HS-27A (cell line): ENCODE measurements at places on chromosomes 1 and 21.
A peak's percentile ranks its signal among the peaks of the same experiment; 100 is the strongest.

DNA sequence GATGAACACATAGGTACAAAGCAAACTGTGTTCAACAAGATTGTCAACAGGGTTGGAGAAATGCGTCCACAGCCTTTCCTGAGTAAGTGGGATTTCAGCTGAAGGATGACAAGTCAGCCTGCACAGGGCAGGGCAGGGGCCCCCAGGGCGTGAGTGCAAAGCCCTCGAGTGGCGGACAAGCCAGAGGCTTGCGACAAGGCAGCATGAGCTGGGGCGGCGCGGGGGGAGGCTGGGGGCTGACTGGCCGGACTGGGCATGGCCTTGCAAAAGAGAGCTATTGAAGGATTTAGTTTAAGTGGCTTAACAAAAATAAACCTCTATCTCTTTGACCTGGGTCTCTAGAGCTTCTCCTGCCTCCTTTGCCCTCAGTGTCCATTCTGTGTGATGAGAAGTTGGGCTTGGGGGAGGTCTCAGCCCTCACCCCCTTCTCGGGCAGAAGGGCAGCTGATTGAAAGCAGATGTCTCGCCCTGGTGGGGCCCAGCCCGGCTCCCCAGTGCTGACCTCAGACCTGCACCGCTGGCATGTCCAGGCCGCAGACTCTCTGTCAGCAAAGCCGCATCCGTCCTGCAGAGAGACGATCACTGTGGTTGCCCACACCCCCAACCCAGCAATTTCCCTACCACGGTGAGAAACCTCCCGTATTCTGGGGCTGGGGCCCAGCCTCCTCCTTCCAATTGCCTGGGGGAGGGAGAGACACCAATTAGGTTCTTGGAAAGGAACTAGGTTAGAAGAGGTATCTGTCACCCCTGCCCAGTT, 24.3 kb upstream of the EPS8L3 start:
- no peak for DNase-seq

- DNase-seq, result no peak
Measured at GRCh38 chr1:239367196-239367810, 19.1 kb upstream of the CHRM3 start.

GRCh38 chr21:20802631-20803260, 195.5 kb upstream of the NCAM2 start:
- DNase-seq, result no peak

- no peak for DNase-seq
Measured at GRCh38 chr1:163029901-163030300, 39.3 kb upstream of the RGS4 start.

DNA sequence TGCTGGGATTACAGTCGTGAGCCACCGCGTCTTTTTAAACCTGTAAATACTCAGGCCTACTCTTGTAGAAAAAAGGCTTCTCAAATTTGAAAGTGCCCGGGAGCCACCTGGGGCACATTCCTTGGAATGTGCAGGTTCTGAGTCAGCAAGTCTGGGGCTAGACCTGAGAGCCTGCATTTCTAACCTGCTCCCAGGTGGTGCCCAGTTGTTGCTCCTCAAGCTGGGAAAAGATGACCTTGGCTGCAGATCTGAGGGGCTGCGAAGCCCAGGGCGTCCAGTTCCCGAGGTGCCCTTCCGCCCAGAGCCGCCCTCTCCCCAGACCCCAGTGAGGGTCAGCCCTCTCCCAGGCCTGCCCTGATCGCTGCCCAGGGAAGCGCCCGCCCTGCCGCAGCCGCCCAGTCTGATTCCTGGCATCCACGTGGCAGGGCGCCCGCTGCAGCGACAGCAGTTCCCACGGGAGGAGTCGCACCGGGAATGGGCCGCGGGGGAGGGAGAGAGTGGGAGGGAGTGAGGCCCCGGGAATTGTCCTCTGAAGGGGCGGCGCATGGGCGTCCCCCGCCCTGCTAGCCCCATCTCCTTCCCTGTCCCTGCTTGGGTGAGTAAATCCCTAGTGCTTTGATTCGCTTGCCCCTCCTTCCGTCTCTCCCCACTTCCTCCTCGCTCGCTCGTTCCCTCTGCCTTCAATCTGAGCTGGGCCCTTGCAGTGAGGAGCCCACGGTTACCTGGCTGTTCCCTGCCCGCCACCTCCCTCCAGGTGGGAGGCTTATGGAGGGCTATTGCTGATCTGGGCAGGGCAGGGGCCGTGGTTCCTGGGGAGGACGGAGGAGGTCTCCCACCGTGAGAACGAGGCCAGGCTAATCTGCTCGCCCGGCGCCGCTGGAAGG, 18.8 kb upstream of the TENT5B start:
- no peak for DNase-seq

DNA sequence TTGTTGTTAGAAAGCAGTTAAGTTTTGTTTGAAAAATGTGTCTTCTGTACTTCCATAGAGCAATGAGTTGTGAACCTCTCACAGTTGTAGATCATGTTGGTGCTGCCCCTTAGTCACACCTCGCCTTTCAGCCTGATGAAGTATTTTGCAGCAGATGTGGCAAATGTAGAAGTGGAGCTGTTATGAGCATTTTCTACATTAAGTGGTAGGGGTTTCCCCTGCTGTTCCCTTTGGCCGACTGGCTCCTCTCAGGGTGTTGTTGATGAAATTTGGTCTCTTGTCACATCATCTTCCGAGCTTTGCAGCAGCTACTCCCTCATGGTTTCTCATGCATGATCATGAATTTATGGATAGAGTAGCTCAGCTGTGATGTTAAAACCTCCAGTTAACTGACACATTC, 33.6 kb upstream of the DENND1B start:
- DNase-seq, result no peak

- no peak for DNase-seq
Measured at GRCh38 chr1:6001992-6002576, 9.9 kb upstream of the NPHP4 start.

GRCh38 chr1:145751491-145752037, 32.3 kb downstream of the CD160 start:
- DNase-seq, result peak; percentile 55
